8988T (cell line): ENCODE measurements at places on chromosomes 12 and 14.

DNA sequence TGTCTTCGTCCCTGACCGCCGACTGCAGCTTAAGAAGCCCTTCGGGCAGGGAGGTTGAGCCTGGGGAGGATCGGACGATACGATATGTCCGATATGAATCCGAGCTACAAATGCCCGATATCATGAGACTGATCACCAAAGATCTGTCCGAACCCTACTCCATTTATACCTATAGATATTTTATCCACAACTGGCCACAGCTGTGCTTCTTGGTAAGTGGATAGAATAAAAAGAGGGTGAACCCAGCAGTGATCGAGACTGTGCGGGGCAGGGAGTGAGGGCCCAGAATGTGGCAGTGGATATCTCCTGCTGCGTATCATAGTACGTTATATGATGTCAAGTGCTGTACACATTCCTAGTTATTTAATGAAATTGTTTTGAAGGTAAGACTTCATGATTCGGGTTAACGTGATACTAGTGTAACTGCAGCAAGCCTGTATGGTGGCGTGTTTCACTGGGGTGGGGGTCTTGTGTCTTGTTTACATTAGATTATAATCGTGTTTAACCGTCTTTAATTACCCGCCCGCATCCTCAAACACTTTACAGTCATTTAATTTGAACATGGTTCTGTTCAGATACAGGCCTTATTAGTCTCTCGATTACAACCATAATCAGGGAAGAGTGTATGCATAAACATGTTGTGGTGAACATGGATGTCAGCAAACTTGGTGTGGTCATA lies 1.3 kb downstream of the NAA30 start:
- no peak for DNase-seq

DNA sequence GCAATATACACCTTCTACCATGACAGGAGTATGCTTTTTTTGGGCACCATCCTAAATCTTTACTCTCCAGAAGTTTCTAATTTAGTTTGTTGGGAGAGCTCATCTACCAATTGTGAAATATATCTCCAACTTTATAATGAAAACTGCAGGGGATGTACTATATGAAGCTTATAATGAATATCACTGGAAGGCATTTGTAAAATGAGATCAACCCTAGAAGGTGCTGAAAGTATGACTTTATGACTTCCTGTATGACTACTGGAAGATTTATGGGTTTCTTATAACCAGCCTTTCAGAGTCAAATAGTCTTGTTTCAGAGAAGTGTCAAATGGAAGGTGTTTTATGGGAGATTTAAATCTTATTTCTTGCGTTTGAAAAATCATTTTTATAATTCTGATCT lies 122.9 kb downstream of the MYRFL start:
- no peak for DNase-seq

GRCh38 chr14:21921453-21921852 lies 247.8 kb upstream of the OR4E1 start:
- DNase-seq, result no peak

- no peak for DNase-seq
These were observed 1535.9 kb upstream of the FLRT2 start for GRCh38 chr14:83994020-83994419.

GRCh38 chr14:90576981-90577660 lies 180.3 kb downstream of the CALM1 start:
- no peak for DNase-seq

GRCh38 chr14:99590746-99591555 lies 13.1 kb downstream of the CCDC85C start:
- no peak for DNase-seq

GRCh38 chr14:103067231-103067954 lies 10.0 kb upstream of the CDC42BPB start:
- DNase-seq, result no peak

DNA sequence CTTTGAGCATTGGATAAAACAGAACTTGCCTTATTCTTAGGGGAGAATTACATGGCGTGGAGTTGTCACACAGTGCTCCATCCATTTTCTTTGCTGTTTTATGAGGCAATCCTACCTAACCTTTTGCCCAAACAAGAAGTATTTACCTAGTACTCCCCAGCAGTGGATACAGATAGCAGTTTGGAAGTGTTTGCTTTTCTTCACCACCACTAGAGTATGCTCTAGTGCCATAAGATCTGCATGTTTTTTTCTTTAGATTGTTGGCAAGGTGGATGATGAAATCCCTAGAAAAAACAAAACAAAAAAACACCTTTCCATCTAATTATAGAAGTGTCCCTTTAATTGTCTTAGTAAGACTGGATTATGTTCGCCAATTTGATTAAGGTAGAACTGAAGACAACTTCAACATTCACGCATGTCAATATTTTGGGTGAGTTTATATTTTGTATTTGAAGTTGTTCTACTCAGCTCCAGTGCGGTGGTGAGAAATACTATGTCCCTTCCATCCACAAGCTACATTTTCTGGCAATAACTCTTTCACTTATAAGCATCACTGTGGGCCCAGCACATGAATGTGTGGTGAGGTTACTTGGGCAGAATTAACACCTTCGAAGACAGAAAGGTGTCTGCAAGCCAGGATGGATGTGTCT lies 23.6 kb upstream of the TMEM260 start:
- no peak for DNase-seq

- DNase-seq, result no peak
These were observed 46.7 kb downstream of the GXYLT1 start for GRCh38 chr12:42097971-42098370.

- no peak for DNase-seq
These were observed 291.4 kb downstream of the NAV3 start for GRCh38 chr12:78121969-78122610.

- DNase-seq, result no peak
These were observed 56.3 kb downstream of the SPPL3 start for GRCh38 chr12:120847814-120848213.

DNA sequence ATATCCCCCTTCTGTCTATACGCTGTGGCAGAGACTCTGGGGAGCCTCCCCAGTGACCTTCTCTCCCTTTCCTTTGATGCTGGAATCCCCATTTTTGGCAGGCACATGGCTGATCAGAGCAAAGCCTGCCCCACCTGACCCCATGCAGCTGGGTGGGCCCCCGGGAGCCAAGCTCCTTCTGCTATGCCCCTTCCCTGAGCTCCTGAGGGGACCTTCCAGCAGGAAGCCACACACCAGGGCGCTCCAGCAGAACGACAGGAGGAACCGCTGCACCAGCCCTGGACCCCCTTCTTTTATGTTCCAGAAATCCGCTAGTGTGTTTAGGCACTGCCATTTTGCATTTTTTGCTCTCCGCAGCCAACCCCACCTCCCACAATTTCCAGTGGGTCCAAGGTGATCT lies 44.6 kb downstream of the TRAFD1 start:
- DNase-seq, result no peak

- DNase-seq, result no peak
These were observed 3.3 kb downstream of the CNOT2 start for GRCh38 chr12:70246580-70246979.

- no peak for DNase-seq
These were observed 319.3 kb upstream of the NOVA1 start for GRCh38 chr14:26917086-26917485.

DNA sequence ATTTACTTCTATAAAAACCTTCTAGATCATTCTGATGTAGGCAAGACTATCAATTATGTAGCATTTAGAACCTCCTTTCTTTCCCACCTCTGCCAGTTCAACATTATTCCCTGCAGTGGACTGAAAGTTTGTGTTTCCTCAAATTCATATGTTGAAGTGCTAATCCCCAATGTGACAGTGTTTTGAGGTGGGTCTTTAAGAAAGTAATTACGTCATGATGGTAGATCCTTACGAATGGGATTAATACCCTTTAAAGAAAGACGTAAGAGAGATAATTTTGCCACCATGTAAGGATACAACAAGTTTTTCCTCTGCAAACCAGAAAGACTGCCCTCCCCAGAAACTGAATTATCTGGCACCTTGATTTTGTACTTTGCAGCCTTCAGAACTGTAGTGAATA lies 1489.7 kb upstream of the SEL1L start:
- DNase-seq, result no peak

- no peak for DNase-seq
These were observed 55.6 kb upstream of the MYBPC1 start for GRCh38 chr12:101539148-101539547.

DNA sequence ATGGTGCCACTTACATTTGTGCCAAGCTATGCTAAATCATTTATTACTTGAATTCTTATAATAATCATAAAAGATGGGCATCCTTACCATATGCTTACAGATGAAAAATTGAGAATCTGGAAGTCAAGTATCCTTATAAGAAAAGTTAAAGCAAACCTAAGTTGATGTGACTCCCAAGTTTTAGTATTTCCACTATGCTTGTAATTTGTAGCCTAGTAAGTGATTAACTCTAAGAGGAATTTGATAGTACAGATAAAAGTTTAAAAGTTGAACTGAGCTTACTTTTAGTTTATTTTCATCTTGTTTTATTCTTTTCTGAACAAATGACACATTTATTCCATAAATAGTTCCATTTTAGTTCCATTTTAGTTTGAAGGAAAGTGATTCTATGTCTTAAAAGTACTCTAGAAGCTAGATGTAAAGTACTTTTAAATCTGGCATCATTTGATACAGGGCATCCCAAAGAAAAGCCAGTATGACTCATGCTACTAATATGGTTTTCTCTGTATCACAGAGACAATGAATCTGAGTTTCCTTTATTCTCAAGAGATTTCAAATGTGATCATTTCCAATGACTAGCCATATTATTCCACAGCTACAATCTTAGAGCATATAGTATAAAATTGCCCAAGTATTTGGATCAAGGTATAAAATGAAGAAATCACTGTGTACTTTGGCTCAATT lies 596.0 kb downstream of the SLC16A7 start:
- no peak for DNase-seq

GRCh38 chr12:65140738-65141137 lies 19.6 kb upstream of the WIF1 start:
- no peak for DNase-seq

DNA sequence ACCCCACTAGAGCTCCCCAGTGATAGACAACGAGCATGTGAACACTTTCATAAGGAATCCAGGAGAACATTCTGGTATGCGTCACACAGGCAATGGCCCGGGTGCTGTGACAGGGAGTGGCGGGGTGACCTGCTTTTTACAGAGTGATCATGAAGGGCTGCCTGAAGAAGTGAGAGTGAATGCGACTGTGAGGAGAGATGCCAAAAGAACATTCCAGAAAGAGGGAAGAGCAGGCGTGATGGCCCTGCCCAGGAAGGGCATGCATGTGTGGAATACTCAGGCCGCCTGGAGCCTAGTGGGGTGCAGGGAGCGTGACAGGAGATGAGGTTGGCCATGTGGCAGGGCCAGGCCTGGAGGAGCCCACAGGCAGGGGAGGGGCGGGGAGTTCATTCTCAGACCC lies 53.8 kb downstream of the FZD10 start:
- no peak for DNase-seq

DNA sequence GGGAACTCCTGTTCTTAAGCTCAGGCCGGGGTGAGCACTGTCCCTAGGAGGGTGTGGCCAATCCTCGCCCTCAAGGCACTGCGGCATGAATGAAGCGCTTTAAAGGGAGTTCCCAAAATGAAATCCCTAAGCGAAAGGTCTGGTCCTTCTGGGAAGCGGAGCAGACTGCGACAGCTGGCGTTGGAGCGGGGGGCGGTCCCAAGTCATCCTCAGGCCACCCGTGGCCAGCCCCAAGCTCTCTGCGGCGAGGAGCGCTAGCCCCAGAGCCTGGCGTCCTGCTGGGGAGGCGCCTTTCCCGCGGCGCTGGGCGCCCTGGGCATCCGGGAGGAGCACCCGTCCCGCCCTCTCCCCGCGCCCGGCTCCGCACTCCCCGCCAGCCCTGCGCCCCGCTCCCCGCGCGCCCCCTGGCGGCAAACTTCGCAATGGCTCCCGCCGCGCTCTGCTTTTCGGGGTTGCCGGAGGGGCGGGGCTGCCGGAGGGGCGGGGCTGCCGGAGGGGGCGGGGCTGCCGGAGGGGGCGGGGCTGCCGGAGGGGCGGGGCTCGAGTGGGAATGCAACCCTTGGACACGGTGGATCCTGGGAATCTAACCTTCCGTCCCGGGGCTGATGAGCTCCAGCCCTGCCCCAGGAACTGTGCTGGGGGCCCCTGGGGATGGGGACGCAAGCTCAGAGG lies 25.4 kb downstream of the ZBTB42 start:
- DNase-seq, result peak; percentile 86

- no peak for DNase-seq
These were observed 22.6 kb upstream of the SLC10A1 start for GRCh38 chr14:69819607-69820006.

GRCh38 chr14:23071244-23071920 lies 14.1 kb upstream of the CDH24 start:
- peak; percentile 81 for DNase-seq

- no peak for DNase-seq
These were observed 191.7 kb downstream of the DAD1 start for GRCh38 chr14:22397221-22397737.

DNA sequence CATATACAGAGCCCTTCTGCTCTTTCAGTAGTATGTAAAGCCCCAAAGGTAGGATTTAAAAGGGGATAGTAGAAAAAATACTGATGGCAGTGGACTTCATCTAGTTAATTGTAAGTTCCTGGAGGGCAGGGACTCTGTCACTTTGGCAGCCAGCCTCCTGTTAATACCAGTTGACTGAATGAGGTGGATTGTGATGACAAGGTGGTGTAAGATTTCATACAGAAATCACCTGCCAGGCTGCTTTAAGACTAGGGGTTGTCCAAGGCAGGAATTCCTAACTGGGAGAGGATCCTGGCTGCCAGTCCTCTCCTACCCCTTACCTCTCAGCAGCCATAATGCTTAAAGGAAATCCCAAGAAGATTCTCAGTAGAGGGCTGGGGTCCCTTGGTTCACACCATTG lies 7.3 kb downstream of the DYRK2 start:
- DNase-seq, result no peak

DNA sequence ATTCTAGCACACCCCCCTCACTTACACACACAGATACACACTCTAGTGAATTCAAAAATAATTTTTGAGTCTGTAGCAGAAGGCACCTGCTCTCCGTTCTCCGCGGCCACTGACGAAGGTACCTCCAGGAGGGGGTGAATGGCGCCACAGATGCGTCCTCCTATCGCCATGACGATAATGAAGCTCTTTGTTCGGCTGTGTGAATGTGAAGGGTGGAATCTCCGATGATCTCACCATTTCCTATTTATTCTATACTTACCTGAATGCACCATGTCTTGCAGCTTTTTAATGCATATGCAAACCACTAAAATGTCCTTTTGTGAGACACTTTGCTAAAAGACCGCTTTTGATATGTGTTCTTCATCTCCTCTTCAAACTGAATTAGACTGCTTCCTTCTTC lies 162.7 kb downstream of the EGLN3 start:
- DNase-seq, result no peak

DNA sequence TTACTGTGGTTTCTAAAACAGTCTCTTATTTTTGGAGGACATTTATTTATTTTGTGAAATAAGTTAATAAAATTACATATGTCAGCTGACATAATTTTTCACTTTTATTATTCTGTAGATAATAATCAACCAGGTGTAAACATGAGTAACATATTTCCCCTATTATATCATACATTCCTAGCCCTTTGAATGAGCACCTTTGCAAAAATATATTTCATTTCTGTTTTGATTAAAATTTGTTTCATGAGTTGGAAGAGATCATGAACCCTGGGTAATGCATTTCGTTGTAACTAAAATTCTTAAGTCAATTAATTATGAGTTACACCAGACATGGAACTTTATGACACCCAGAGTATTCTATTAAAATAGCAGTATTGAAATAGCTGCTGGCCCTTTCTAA lies 56.3 kb downstream of the SLC16A7 start:
- no peak for DNase-seq
